ENCODE measurements at places on chromosomes 6 and 20. TPM values are rescaled to one million over a fixed set of nuclear protein-coding genes. Genes with fewer than 3 reads are reported as not detected.

The CUL9 gene
- 75.1 TPM for total RNA-seq

The SLPI gene
- total RNA-seq: not detected

The APOBEC2 gene
- not detected for total RNA-seq

The DEFB110 gene
- total RNA-seq: not detected

DNA sequence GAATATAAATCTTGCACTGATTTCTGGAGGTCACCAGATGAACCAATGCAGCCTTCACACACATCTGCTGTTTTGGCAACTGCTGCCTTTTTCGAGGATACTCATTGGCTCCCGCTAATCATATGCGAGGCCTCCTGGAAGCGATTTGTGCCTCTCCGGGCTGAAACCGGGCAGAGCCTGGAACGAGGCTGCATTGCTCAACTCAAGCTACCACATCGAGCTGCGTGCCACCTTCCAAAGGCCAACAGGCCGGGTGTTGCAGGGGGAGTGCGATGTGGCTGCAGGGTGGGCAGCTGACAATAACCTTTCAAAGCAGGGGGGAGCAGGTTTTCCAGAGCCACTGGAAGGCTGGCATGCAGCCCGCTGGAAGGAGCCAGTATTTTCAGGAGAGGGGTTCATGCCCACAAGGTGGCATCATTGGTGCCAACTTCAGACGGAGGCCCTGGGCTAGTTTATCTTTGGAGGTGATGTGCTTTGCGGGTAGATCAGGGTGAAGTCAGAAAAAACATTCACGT, 122.6 kb upstream of the IFNGR1 start:
- H3K27ac ChIP-seq: no peak overlapping the region
- no peak for DNase-seq
- no peaks in the 10 kb centered on the region for H3K36me3 ChIP-seq
- H3K4me1 ChIP-seq: peaks cover 2% of the 10 kb centered on the region

DNA sequence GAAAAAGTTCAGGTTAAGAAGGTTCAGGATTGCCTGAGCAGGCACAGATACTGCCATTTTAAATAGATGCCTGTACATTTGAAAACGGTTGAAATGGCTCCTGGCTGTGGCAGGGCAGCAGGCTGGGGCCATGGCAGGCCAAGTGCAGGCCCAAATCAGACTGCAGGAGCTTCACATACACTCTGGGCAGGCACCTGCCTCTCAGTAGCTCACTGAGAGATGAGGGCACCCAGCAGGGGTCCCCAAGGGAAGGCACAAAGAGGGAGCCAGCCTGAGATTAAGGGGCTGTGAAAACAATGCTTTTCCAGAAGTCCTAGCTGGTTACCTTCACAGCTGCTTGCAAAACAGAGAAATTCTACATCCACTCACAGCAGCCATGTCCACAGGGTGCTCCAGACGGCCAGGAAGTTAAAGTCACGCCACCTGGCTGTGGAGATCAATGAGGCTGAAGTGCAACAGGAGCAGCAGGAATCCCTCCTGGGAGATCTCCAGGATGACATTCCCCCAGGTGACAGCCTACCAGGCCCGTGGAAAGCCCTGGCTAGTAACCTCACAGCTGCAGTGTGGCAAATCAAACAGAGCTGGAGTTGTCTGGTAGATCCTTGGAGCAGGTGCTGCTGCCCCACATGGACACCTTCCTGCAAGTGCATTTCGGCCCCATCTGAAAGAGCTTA, 6.2 kb upstream of the RAET1E start:
- DNase-seq: no peak
- no peak overlapping the region for H3K4me3 ChIP-seq
- H3K4me1 ChIP-seq: no peaks in the 10 kb centered on the region
- no peaks in the 10 kb centered on the region for H3K36me3 ChIP-seq
- H3K27me3 ChIP-seq: peaks cover 13% of the 10 kb centered on the region

GRCh38 chr20:37288091-37288490, 1.4 kb upstream of the MANBAL start:
- H3K36me3 ChIP-seq: peaks cover 10% of the 10 kb centered on the region
- H3K4me1 ChIP-seq: peaks cover 12% of the 10 kb centered on the region
- peak overlapping the region; percentile 42 for H3K4me3 ChIP-seq
- no peak for DNase-seq

DNA sequence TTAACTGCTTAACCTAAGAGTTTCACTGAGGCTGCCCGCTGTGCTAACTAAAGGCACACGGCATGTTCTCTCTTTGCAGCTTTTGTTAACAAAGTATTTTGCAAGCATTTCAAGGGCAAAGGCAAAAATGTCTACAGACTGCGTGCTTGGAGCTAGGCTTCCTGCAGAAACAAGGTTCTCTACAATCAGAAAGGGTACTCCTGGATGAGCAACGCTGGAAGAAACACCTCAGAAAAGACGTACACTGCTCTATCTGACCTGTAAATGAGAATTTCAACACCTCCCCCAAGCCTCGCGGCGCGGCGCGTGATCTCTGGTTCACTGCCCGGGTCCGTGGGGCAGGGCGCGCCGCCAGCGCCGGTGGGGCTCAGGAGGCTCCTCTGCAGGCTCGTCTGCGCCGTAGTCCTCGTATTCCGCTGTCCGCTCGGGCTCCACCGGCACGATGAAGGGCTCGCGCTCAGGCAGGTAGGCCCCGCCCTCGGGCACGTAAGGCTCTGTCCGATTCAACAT, 120.9 kb downstream of the COL12A1 start:
- H3K27me3 ChIP-seq: peaks cover 26% of the 10 kb centered on the region
- no peak overlapping the region for H3K4me3 ChIP-seq
- no peaks in the 10 kb centered on the region for H3K36me3 ChIP-seq
- no peak overlapping the region for H3K27ac ChIP-seq
- DNase-seq: no peak

- H3K36me3 ChIP-seq: no peaks in the 10 kb centered on the region
- no peaks in the 10 kb centered on the region for H3K27me3 ChIP-seq
- H3K27ac ChIP-seq: no peak overlapping the region
- H3K4me3 ChIP-seq: no peak overlapping the region
- no peak for DNase-seq
Measured at GRCh38 chr20:15445056-15445840, 1107.8 kb upstream of the FLRT3 start.

DNA sequence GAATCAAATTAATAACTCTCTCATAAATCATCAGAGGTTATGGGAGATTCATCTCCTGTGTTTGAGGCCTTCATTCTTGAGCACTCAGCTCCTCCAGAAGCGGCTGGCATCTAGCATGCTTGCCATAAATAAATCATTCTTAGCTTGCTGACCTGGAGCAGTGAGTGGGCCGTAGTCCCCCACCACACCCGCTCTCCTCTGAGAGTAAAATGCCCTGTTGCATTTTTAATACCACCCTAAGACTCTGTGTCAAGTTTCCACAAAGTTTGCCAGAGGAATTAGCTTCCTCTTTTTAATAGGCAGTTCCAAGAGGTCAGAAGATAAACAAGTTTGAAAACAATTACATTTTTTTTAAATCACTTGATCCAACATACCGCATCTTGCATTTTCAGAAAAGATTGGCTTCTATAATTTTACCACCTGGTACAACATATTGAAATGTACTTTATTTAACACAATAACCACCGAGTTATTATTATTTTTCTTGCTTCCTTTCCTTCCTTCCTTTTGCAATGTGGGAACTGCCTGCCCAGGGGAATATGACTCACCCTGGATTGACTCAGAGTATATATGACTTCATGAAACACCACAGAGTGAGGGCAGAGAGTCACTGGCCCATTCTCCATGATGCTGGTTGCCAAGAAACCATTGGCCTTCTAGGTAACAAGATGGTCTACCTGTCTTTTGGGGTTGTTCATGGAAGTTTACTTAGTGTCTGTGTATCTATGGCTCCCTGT, 29.4 kb upstream of the CLIC5 start:
- H3K4me3 ChIP-seq: no peak overlapping the region
- H3K36me3 ChIP-seq: no peaks in the 10 kb centered on the region
- H3K4me1 ChIP-seq: peaks cover 4% of the 10 kb centered on the region

DNA sequence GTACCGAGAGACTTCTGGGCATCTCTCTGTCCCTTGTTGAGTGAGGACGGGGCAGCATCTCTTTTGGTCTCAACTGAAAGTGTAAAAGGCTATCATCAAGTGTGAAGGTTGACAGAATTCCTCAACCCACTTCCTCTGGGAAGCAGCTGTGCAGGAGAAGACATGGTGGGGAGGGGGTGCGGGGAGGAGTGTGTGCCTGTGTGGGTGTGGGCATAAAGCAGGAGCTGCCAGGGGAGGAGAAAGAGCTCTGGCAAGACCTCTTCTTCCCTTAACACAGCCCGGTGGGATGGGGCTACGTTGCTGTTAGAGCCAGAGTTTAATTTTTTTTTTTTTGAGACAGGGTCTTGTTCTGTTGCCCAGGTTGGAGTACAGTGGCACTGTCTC, 31.8 kb downstream of the CPXM1 start:
- H3K4me3 ChIP-seq: no peak overlapping the region

- no peaks in the 10 kb centered on the region for H3K36me3 ChIP-seq
- no peak overlapping the region for H3K27ac ChIP-seq
- no peak for DNase-seq
- H3K27me3 ChIP-seq: no peaks in the 10 kb centered on the region
- H3K4me1 ChIP-seq: no peaks in the 10 kb centered on the region
- no peak overlapping the region for H3K4me3 ChIP-seq
Measured at GRCh38 chr6:112879920-112880413, 532.8 kb downstream of the RFPL4B start.

- H3K36me3 ChIP-seq: peaks cover 5% of the 10 kb centered on the region
- H3K27me3 ChIP-seq: no peaks in the 10 kb centered on the region
- H3K4me1 ChIP-seq: peaks cover 23% of the 10 kb centered on the region
- H3K4me3 ChIP-seq: no peak overlapping the region
- no peak for DNase-seq
- no peak overlapping the region for H3K27ac ChIP-seq
Measured at GRCh38 chr6:26224940-26225847, 138.0 kb downstream of the HFE start.

GRCh38 chr20:50372770-50373088, 137.5 kb upstream of the PTPN1 start:
- no peak overlapping the region for H3K4me3 ChIP-seq
- H3K27ac ChIP-seq: no peak overlapping the region
- peaks cover 8% of the 10 kb centered on the region for H3K27me3 ChIP-seq
- no peaks in the 10 kb centered on the region for H3K36me3 ChIP-seq
- H3K4me1 ChIP-seq: peaks cover 26% of the 10 kb centered on the region
- DNase-seq: no peak

GRCh38 chr6:145086197-145086596, 649.1 kb downstream of the EPM2A start:
- H3K4me1 ChIP-seq: no peaks in the 10 kb centered on the region
- DNase-seq: no peak
- H3K4me3 ChIP-seq: no peak overlapping the region
- peaks cover 2% of the 10 kb centered on the region for H3K27me3 ChIP-seq
- no peak overlapping the region for H3K27ac ChIP-seq
- H3K36me3 ChIP-seq: no peaks in the 10 kb centered on the region

DNA sequence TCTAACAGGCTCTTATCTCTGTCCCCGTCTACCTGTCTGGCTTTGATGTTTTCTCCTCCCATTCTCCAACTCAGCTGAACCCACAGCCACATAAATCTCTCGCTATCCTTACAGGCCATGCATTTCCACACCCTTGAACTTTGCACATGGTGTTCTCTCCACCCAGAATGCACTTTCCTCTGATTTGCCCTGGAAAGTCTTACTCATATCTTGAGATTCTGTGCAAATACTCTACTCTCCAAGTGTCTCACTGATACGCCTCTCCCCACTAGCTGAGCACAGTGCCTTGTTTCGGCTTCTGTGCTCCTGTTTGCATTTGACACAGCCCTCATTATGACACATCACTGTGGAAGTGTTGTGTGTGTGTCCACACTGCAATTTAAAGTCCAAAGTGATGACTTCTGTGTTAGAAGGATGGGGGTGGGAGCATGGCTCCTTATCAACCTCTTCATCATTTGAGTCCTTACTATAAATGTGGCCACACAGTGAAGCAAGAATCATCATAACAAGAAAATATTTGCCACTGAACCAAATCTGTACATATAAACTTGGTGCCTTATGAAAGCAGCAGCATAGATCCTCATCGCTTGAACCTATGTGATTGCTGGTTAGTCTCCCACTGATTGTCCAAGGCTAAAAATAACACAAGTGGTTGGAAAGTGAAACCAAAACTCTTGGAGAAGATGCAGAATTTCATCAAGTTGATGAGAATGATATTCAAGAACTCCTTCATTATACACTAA, 5.5 kb upstream of the PRELID3B start:
- DNase-seq: no peak
- H3K27me3 ChIP-seq: peaks cover 23% of the 10 kb centered on the region

DNA sequence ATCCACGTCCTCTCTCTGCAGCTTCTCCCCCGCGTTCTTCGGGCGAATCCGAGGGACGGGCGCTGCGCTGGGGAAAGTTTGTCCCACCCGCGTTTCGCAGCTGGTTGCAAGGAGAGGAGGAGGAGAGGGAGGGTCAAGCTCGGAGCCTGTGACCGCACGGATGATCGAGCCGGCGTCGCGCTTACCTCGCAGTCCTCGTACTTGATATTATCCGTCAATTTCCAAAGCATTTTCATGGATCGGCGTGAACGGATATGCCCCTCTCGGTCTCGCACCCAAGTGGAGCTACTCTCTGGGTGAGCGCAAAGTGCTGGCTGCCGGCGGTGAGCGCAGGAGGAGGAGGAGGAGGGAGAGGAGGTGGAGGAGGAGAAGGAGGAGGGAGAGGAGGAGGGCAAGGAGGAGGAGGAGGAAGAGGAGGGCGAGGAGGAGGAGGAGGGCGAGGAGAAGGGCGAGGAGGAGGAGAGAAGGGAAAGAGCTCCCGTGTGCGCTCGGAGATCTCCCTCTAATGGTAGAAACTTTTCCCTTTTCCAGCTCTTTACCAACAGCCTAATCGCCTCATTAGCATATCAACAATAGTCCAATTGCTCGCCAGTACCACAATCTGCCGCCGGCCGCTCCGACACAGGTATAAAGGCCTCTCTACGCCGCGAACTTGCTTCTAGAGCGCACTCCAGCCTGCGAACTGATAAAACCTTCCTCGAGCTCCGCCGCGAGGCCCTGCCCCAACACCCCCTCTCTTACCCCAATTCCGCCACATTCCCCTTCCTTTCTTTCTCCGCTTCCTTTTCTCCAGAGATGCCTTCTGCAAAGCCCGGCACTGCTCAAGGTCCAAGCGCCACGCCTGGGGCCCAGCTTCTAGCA, at the start of gene TFAP2A:
Gene TFAP2A, minus strand, starts transcription at position 319 of the 861 bp plus-strand sequence. Its CDS starts 83 bp downstream, at position 236.
- peaks cover 91% of the 10 kb centered on the region for H3K27me3 ChIP-seq
- peaks cover 16% of the 10 kb centered on the region for H3K36me3 ChIP-seq
- peak; percentile 36 for DNase-seq
- no peak within 1 kb of the TSS for H3K4me3 ChIP-seq
- peak within 1 kb of the TSS; percentile 63 for H3K27ac ChIP-seq

DNA sequence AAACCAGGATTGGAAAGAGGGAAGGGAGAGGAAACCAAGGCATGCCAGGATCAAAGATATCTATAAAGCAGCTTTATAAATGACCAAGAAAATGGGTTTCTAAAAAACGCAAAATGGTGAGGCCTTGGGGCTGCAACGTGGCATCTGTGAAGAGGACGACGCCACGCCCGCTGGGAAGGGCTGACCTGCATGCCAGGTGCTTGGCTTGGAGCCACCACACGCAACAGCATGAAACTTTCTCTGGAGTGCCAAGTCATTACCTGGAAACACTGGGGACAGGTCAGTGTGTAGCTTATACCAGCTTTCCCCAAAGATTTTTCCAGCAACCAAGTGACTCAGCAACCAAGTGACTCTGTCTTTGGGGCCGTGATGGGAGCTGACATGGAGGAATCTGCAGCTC, 82.5 kb downstream of the POPDC3 start:
- H3K27ac ChIP-seq: no peak overlapping the region
- no peaks in the 10 kb centered on the region for H3K36me3 ChIP-seq
- no peaks in the 10 kb centered on the region for H3K27me3 ChIP-seq
- no peak overlapping the region for H3K4me3 ChIP-seq
- no peak for DNase-seq
- H3K4me1 ChIP-seq: no peaks in the 10 kb centered on the region

Data from activated naive CD8-positive, alpha-beta T cell treated with anti-CD3 and anti-CD28 coated beads, Interleukin-2, amount 10 ng/mL, durations not matched to agents 7 days and 5 days (primary cell).